ENCODE measurements at places on chromosomes 13 and 19.

DNA sequence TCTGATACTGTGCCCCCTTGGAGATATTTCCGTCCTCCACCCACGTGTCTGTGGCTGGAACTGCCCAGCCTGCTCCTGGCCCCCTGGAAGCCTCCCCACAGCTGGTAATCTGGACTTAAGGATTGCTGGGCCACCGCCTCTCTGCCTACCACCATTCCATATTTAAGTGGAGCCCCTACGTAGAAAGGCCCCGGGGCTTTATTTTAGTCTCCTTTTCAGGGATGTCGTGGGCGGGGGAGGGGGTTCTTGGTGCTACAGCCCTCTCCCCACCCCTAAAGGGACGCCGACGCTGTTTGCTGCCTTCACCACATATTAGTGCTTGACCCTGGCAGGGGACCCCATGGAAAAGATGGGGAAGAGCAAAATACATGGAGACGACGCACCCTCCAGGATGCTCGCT lies 2.7 kb upstream of the NOP53 start:
- no peak for DNase-seq

DNA sequence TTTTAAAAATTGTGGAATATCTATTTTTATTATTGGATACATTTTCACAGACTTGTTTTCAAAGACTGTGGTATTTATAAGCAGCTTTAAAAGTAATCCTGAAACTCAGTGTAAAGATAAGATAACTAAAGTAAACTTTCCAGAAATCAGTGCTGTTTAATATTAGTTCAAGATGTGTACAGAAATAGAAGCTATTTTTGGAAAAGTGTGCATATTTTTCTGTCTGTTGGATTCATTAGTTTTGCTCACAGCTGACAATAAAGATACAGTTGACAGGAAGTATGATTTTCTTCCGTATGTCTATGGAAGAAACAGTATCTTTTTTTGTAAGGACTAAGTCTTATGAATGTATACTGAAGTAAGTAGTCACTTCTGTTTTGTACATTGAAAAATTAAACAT lies 85.9 kb downstream of the GJA3 start:
- no peak for DNase-seq

DNA sequence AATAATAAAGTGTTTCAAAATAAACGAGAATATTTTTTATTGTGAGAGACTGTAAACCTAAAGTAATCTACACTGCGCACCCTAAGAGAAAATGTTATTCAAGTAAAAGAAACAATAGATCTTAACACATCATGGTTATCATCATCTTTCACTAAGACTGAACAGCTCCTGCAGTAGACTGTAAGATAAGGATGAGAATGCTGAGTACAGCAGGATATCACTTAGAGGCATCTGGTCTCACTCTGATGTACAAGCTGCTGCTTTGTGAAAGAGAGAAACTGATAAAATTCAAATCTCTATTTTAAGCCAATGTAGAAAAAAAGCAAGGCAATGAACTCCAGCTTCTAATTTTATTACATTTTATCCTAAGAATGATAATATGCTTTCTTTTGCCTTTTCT lies 261.7 kb upstream of the HTR2A start:
- DNase-seq: no peak

- DNase-seq: no peak
Measured at GRCh38 chr19:38265213-38265861, 964 bp downstream of the SPINT2 start.

GRCh38 chr19:53504885-53505284 lies 33.1 kb upstream of the ZNF331 start:
- DNase-seq: no peak

- no peak for DNase-seq
Measured at GRCh38 chr13:63396746-63397145, 1981.1 kb upstream of the PCDH20 start.

- no peak for DNase-seq
Measured at GRCh38 chr13:25329706-25330105, 28.3 kb downstream of the NUP58 start.

DNA sequence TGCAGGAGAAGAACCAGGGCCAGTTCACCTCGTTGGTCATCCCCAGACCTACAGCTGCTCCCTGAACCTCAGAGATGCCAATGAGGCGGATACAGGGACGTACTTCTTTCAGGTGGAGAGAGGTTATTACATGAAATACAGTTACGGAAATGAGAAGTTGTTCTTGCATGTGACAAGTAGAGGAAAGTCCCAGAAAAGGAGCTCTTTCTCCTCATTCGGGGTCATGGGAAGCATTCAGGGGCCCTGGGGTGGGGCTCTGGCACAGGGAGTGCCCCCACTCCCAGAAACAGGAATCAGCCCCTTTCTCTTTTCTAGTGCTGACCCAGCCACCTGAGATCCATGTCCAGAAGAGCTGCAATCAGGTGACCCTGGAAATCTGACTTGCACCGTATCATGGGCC lies 4.5 kb upstream of the SIGLEC9 start:
- no peak for DNase-seq

DNA sequence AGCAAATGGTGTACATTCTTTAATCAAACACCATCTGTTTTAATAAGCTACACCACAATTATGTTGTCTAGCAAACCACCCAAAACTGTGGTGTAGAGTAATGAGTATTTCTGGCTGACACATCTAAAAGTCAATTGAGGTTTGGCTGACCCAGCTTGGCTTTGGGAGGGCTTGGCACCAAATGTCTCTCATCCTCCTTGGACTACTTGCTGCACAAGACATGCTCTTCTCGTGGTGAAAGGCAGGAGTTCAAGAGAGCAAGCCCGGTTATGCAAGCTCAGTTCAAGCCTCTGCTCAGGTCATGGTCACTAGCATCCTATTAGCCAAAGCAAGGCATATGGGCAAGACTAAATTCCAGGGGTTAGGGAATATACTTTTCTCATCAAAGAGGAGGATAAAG lies 37.1 kb downstream of the LACC1 start:
- no peak for DNase-seq

GRCh38 chr13:110230661-110231347 lies 76.2 kb downstream of the COL4A1 start:
- DNase-seq: peak; percentile 8
